Ovary (tissue), 10 donors: ENCODE measurements at places on chromosomes 6 and 20.
A peak's percentile ranks its signal among the peaks of the same experiment; 100 is the strongest.

- H3K36me3 ChIP-seq: no peaks in the 10 kb centered on the region
- H3K4me3 ChIP-seq: no peak overlapping the region
- no peaks in the 10 kb centered on the region for H3K27me3 ChIP-seq
- no peak for DNase-seq
- peaks cover 1% of the 10 kb centered on the region for H3K4me1 ChIP-seq
Measured at GRCh38 chr6:5302995-5303622, 41.8 kb downstream of the FARS2 start.

GRCh38 chr20:37160683-37161082 lies 18.4 kb upstream of the RPN2 start:
- H3K36me3 ChIP-seq: no peaks in the 10 kb centered on the region
- H3K4me1 ChIP-seq: no peaks in the 10 kb centered on the region
- H3K4me3 ChIP-seq: no peak overlapping the region
- no peak for DNase-seq
- H3K27me3 ChIP-seq: no peaks in the 10 kb centered on the region

GRCh38 chr6:87935196-87935595 lies 112.4 kb upstream of the SPACA1 start:
- no peak for DNase-seq
- no peak overlapping the region for H3K27ac ChIP-seq
- no peaks in the 10 kb centered on the region for H3K36me3 ChIP-seq

DNA sequence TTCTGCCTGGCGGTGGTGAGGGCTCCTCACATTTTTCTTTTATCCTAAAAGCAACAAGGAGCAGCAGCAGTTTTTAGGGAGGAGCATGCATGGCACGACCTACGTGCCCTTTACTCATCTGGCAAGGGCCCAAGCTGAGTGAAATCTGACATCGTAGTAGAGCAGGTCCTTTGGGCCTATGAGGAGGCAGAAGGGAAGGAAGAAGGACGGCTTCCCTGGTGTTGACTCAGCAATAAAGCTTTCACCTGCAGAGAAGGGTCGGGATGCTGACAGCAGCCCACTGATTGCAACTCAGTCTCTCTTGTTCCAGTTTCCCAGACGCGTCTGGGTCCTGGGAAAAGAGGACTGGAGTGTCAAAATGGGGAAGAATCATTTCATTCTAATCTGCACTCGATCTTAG lies 409.1 kb upstream of the AGPAT4 start:
- no peak overlapping the region for H3K27ac ChIP-seq
- no peaks in the 10 kb centered on the region for H3K4me1 ChIP-seq
- DNase-seq: no peak
- no peaks in the 10 kb centered on the region for H3K27me3 ChIP-seq

- H3K27ac ChIP-seq: peak overlapping the region; percentile 54
- peak overlapping the region; percentile 77 for H3K4me3 ChIP-seq
Measured at GRCh38 chr20:51766994-51767866, 960 bp downstream of the ATP9A start.

DNA sequence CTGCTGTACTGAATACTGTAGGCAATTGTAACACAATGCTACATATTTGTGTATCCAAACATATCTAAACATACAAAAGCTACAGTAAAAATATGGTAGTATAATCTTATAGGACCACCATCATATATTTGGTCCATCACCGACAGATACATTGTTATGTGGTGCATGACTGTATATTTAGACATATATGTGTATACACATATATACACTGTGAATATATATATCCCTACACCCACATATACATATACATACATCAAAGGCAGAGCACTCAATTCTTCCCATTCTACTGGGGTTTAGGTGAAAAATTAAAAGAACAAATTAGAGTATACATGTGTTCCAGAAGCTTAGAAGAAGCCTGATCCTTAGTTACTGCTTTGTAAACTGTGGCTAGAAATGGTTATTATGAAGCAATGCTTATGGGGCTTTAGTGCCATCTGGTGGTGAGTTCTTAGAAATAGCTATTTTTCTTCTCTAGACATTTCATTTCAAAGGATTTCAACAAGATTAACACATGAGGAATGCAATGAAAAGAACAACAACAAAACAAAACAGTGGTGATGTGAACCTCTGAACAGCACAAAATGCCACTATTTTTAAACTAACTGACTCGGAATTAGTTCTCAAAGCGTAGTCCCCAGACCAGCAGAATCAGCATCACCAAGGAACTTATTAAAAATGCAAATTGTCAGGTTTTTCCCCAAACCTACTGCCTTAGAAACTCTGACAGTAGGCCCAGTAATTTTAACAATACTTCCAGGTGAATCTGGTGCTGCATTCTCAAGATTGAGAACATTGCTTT lies 38.0 kb downstream of the PKHD1 start:
- H3K27ac ChIP-seq: no peak overlapping the region
- no peaks in the 10 kb centered on the region for H3K27me3 ChIP-seq
- no peaks in the 10 kb centered on the region for H3K4me1 ChIP-seq
- DNase-seq: no peak

- no peaks in the 10 kb centered on the region for H3K4me1 ChIP-seq
- no peak overlapping the region for H3K4me3 ChIP-seq
- no peaks in the 10 kb centered on the region for H3K27me3 ChIP-seq
- H3K27ac ChIP-seq: no peak overlapping the region
- H3K36me3 ChIP-seq: no peaks in the 10 kb centered on the region
Measured at GRCh38 chr6:113190170-113190569, 667.0 kb upstream of the MARCKS start.

GRCh38 chr6:4948781-4949450 lies 54.9 kb downstream of the RPP40 start:
- H3K36me3 ChIP-seq: no peaks in the 10 kb centered on the region
- H3K4me3 ChIP-seq: no peak overlapping the region
- DNase-seq: no peak
- H3K27ac ChIP-seq: no peak overlapping the region

DNA sequence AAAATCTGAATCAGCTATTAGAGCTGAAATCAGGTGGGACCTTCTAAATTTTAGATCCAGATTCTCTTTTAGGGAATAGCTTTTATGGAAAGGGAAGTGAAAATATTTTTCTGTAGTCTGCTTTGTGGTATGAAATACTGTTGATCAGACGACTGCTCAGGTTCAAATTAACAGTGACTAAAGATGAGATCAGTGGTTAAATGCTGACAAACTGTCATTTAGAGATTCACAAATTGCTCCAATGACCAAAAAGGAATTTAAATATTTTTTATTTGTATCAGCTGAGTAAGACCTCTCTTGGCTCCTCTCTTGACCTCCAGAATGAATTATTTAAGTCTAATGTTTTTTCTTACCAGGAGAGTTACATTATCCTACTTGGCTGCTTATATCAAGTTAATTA lies 77.3 kb downstream of the KCNQ5 start:
- H3K4me1 ChIP-seq: no peaks in the 10 kb centered on the region
- no peaks in the 10 kb centered on the region for H3K36me3 ChIP-seq
- DNase-seq: no peak

DNA sequence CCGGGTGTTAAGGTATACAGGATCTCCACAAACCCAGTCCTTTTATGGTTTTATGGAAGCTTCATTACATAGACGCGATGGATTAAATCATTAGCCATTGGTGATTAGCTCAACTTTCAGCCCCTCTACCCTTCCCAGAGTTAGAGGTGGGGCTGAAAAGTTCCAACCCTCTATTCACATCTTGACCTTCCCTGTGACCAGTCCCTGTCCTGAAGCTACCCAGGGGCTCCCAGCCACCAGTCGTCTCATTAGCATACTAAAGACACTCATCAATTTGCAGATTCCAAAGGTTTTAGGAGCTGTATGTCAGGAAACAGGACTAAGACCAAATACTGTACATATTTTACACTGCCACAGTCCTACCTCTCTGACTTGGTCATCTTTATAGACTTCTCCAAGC lies 21.0 kb downstream of the KHDC1L start:
- no peak overlapping the region for H3K27ac ChIP-seq
- H3K4me1 ChIP-seq: no peaks in the 10 kb centered on the region
- DNase-seq: no peak
- no peaks in the 10 kb centered on the region for H3K36me3 ChIP-seq
- no peaks in the 10 kb centered on the region for H3K27me3 ChIP-seq

GRCh38 chr6:150142670-150143515 lies at the start of gene PPP1R14C:
TSS of gene PPP1R14C (plus strand) at chr6:150143044. CDS start at chr6:150143193, 149 bp downstream.
- no peaks in the 10 kb centered on the region for H3K27me3 ChIP-seq
- H3K4me3 ChIP-seq: peak within 1 kb of the TSS; percentile 31
- DNase-seq: no peak
- H3K36me3 ChIP-seq: no peaks in the 10 kb centered on the region
- H3K4me1 ChIP-seq: peaks cover 6% of the 10 kb centered on the region

DNA sequence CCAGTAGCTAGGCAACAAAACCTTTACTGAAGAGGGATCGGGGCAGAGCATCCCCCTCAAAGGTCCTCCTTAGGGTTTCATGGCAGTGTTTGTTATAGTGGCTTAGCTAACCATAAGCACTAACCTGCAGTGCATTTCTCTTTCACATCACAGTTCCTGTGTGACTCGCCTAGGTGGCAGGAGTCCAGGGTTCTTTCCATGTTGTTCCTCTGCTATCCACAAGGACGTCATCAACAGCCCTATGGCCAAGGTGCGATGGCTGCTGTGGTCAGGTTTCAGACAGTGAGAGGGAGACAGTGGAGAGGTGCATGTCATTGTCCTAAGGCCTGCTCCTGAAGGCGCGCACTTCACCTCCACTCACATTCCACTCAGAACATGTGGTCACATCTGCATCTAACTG lies 38.8 kb upstream of the FOXA2 start:
- H3K27ac ChIP-seq: no peak overlapping the region
- no peaks in the 10 kb centered on the region for H3K27me3 ChIP-seq
- H3K4me3 ChIP-seq: no peak overlapping the region
- DNase-seq: no peak
- H3K4me1 ChIP-seq: no peaks in the 10 kb centered on the region

DNA sequence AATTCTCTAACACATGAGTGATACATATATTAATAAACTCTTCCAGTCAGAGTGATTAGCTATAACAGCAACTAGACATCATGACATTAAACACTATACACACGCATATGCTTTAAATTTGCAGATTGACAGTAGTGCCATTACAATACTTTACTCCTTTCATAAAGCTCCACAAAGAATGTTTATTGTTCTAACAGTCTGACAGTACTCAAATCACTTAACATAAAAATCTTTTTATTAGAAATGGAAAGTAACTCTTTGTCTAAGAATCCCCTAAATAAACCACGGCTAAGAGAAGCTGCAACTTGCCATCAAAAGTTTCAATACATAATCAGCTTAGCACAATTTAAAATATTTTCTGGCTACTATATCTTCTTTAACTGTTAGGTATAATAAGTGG lies 24.0 kb downstream of the SNX3 start:
- H3K27ac ChIP-seq: no peak overlapping the region
- H3K27me3 ChIP-seq: no peaks in the 10 kb centered on the region
- no peak overlapping the region for H3K4me3 ChIP-seq
- no peaks in the 10 kb centered on the region for H3K4me1 ChIP-seq

GRCh38 chr6:27205375-27206278 lies 41.9 kb upstream of the PRSS16 start:
- no peaks in the 10 kb centered on the region for H3K27me3 ChIP-seq
- no peak overlapping the region for H3K4me3 ChIP-seq
- no peak for DNase-seq
- H3K36me3 ChIP-seq: no peaks in the 10 kb centered on the region
- no peak overlapping the region for H3K27ac ChIP-seq

DNA sequence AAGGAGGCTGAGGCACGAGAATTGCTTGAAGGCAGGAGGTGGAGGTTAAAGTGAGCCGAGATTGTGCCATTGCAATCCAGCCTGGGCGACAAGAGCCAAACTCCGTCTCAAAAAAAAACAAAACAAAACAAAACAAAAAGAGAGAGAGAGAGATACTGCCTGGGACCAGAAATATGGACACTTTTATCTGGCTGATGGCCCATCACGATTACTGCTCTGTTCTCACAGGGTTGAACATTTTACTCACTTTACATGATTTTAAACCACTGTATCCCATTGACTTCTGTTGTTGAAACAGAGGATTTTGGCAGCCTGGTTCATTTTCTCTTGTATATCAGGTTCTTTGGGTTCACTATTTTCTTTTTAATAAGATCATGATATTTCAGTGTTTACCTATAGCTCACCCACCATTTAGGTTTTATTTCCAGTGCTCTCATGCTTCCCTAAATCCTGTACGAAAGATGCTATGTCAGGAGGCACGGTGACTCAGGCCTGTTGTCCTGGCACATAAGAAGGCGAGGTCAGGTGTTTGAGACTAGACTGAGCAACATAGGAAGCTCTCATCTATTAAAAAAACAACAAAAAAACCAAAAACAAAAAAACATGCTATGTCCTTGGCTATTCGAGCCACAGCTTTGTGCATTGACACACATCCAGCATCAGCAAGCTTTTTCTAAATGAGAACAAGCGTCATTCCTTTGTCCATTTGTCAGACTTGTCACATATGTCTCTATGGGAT lies 34.5 kb upstream of the RREB1 start:
- no peaks in the 10 kb centered on the region for H3K27me3 ChIP-seq
- H3K4me1 ChIP-seq: no peaks in the 10 kb centered on the region
- H3K4me3 ChIP-seq: no peak overlapping the region
- DNase-seq: no peak

GRCh38 chr6:151376440-151376839 lies 14.9 kb downstream of the ZBTB2 start:
- peaks cover 2% of the 10 kb centered on the region for H3K4me1 ChIP-seq
- H3K4me3 ChIP-seq: no peak overlapping the region
- H3K27ac ChIP-seq: no peak overlapping the region
- no peaks in the 10 kb centered on the region for H3K27me3 ChIP-seq
- DNase-seq: no peak
- H3K36me3 ChIP-seq: no peaks in the 10 kb centered on the region

DNA sequence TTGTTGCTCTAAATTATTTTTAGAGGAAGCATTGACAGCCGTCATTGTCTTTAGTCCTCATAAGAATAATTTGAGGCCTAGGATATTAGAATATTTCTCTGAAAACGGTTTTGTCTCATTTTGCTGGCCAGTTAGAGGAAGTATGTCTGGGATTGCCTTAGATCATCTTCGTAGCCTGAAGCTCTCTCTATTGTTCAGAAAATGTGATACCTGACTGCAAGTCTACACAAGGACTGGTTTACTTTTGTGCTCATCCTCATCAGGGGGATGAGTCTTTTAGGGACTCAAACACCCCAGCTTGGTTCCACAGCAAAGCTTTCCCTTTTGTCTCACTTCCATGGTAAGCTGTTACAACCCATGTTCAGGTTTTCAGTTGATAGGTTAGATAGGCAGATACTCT lies 141.8 kb downstream of the FARS2 start:
- no peaks in the 10 kb centered on the region for H3K4me1 ChIP-seq
- H3K27ac ChIP-seq: no peak overlapping the region
- DNase-seq: no peak
- H3K27me3 ChIP-seq: no peaks in the 10 kb centered on the region

- DNase-seq: no peak
- H3K4me3 ChIP-seq: peak overlapping the region; percentile 23
- no peaks in the 10 kb centered on the region for H3K4me1 ChIP-seq
- H3K27me3 ChIP-seq: no peaks in the 10 kb centered on the region
- no peaks in the 10 kb centered on the region for H3K36me3 ChIP-seq
Measured at GRCh38 chr20:44326391-44327159, 10.3 kb upstream of the R3HDML start.

- no peak overlapping the region for H3K4me3 ChIP-seq
- H3K4me1 ChIP-seq: no peaks in the 10 kb centered on the region
- no peak for DNase-seq
- H3K36me3 ChIP-seq: no peaks in the 10 kb centered on the region
Measured at GRCh38 chr6:92700411-92700810, 718.9 kb downstream of the EPHA7 start.

GRCh38 chr20:32482143-32482441 lies 103.0 kb downstream of the NOL4L start:
- H3K27me3 ChIP-seq: no peaks in the 10 kb centered on the region
- peak overlapping the region; percentile 92 for H3K4me3 ChIP-seq
- H3K27ac ChIP-seq: no peak overlapping the region
- no peaks in the 10 kb centered on the region for H3K36me3 ChIP-seq
